ENCODE measurements at places on chromosomes 11 and 22.
A peak's percentile ranks its signal among the peaks of the same experiment; 100 is the strongest.

DNA sequence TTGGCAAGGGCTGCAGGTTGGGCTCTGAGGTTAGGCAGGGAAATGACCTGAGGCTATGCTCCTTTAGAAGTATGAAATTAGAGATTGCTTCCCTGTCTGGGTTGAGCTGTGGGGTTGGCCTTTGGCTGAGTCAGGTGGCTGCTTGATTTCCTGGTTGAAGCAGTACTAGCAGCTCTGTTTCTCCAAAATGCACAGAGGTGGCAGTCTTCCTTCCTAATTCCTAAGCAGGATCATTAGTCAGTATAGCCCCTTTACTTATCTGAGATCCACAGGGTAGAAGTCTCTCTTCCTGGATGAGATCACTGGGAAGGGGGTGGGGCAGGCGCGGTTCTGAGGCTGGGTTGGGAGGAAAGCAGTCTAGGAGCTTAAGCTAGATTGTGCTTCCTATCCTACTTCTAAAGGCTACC is 1917.5 kb downstream of the LRRC4C start:
- no peak for DNase-seq

DNA sequence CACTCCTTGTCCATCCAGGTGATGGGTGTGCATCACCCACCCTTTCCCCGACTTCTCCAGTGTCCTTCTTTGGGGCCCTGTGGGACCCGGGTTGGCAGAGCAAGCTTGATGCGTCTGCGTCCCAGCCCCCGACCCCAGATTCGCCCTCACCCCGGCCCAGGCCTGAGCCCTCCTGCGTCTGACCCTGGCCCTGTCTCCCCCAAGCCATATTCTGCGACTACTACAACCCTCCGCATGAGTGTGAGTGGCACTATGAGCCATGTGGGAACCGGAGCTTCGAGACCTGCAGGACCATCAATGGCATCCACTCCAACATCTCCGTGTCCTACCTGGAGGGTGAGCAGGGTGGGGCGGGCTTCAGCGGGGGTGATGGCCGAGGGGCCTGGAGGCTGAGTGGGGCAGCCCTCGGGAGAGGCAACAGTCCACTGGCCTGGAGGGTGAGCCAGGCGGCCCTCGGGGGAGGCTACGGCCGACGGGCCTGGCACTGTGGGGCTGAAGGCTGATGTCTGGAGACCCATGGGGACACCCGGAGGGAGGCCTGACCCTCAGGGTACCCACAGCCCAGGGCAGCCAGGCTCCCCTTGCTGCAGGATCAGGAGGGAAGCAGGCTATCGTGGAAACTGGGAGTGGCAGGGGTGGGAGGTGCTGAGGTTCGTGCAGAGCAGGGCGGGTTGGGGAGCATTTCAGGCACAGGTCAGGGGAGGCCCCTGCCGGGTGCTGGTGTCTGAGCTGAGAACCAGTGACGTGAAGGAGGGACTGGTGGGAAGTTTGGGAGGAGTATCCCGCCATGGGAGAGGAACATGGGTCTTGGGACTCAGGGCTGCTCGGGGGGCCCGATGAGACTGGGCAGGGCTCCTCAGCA is 15.3 kb downstream of the MUC2 start:
- no peak for DNase-seq

DNA sequence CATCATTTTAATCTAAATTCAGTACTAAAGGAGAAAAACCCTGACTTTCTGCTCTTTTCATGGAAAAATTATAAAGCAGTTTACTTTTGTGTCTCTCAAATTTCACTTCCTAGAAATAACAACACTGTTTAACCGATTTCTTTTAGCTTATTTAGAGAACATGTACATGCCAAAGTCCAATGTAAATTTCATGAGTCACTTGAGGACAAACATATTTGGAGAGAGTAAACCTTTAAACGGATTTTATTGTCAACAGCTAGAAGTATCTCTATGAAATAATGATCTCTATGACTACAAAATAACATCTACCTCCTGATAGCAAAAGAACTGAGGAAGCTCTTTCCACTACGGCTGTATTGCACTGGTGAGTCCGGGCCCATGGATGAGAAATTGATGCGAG is 46.3 kb upstream of the SLC22A25 start:
- DNase-seq = no peak

- no peak for DNase-seq
Measured at GRCh38 chr11:88363004-88363403, 25.5 kb upstream of the CTSC start.

- no peak for DNase-seq
Measured at GRCh38 chr11:36081274-36081945, 137.5 kb downstream of the LDLRAD3 start.

- DNase-seq = no peak
Measured at GRCh38 chr11:2869561-2870427, 15.8 kb downstream of the CDKN1C start.

- DNase-seq = no peak
Measured at GRCh38 chr11:124643605-124644425, 21.2 kb downstream of the TBRG1 start.

- DNase-seq = no peak
Measured at GRCh38 chr11:94815705-94816344, 47.7 kb downstream of the AMOTL1 start.

GRCh38 chr22:26615149-26615548 is 2.7 kb downstream of the CRYBB1 start:
- no peak for DNase-seq

DNA sequence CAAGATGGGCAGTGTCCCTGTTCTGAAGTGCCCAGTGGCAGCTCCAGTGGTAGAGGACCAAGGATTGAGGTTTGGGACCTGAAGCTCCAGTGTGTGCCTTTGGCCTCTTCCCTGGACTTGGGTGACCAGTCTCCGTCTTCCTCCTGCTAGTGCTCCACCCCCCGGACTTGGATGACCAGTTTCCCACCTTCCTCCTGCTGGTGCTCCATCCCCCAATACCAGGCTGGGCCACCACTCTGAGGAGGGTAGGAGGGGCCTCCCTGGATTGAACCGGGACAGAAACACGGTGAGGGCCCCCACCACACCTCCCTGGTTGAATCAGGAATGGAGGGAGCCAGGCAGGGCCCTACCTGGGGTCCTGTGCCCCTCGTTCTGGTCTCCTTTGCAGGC is 10.9 kb upstream of the NEAT1 start:
- DNase-seq = no peak

GRCh38 chr11:59417023-59417422 is 9.2 kb downstream of the OR5A2 start:
- no peak for DNase-seq

DNA sequence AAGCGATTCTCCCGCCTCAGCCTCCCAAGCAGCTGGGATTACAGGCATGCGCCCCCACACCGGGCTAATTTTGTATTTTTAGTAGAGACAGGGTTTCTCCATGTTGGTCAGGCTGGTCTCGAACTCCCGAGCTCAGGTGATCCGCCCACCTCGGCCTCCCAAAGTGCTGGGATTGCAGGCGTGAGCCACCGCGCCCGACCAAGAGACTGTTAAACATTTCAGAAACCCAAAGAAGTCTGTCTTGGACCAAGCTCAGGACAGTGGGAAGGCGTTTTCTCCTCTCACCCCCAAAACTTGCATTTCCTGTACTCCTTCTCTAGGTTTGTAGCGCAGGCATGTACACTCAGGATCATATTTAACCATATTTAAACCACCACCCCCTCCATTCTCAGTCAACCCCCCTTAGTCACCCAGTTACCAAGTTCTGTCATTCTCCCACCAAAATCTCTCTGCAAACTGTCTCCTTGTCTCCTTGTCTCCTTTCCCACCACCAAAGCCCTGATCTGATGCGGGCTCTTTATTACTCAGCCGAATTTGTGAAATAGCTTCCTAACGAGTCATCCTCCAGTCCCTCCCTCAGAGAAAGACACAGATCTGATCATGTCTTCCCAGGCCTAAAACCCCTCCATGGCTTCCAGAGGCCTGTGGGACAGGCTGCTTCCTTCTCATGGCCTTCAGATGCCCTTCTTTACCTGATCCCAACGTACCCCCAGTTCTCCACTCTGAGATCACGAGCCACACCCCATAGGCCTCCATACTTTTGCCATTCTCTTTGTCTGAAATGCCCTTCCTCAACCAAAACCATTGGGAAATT is 29.0 kb upstream of the CREB3L1 start:
- DNase-seq = no peak

DNA sequence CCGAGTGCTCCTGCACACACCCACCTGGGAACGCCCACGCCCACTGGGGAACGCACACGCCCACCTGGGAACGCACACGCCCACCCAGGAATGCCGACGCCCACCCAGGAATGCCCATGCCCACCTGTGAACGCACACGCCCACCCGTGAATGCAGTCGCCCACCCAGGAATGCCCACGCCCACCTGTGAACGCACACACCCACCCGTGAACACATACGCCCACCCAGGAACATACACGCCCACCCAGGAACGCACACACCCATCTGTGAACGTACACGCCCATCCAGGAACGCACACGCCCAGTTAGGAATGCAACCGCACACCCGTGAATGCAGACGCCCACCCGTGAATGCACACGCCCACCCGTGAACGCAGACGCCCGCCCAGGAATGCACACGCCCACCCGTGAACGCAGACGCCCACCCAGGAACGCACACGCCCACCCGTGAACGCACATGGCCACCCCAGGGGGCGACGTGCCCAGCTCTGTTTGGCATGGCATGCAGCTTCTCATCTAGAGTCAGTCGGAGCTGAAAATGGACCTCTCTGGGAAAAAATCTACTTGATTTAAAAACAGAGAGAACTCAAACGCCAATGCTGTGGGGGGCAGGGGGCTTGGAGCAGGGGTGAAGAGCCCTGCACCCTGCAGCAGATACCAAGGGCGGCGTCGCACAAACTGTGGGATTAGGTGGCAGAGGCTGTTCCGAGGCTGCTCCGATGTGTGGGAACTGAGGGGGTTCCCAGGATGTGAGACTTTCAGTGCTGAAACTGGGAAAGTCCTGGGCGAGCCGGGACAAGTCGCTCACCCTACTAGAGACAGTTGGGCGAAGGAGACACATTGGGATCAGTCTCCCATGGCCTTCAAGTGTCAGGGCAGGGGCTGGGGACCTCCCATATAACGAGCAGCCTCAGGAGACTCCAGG is 83.3 kb downstream of the MYEOV start:
- no peak for DNase-seq

GRCh38 chr22:31102441-31103081 is 4.8 kb downstream of the SELENOM start:
- DNase-seq = no peak

DNA sequence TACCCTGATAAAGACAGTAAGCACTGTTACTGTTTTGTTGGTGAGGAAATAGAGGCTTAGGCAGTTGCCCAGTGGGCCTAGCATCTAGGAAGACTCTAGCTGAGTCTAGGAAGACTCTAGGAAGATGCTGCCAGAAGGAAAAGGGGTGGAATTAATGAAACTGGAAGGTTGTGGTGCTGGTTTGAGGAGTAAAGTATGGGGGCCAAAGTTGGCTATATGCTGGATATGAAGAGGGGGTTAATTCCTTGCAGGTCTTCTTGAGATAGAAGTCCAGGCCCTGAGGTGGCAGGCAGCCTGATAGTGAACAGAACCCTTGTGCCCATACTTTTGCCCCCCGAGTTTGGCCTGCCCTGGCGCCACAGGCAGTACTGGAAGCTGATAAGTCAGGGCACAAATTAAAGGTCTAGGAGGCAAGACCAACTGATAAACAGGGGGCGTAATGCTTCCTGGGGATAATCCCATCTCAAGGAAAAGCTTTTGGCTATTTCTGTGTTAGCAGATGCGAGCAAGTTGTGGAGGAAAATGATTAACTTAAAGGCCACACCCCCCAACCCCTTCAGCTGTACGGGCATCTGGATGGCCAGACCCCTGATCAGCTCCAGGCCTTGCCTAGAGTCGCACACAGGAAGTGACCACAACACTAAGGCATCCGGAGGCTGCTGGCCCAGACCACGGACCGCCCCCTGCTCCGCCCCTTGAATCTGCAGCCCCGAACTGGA is 3.1 kb downstream of the ILK start:
- peak; percentile 32 for DNase-seq

DNA sequence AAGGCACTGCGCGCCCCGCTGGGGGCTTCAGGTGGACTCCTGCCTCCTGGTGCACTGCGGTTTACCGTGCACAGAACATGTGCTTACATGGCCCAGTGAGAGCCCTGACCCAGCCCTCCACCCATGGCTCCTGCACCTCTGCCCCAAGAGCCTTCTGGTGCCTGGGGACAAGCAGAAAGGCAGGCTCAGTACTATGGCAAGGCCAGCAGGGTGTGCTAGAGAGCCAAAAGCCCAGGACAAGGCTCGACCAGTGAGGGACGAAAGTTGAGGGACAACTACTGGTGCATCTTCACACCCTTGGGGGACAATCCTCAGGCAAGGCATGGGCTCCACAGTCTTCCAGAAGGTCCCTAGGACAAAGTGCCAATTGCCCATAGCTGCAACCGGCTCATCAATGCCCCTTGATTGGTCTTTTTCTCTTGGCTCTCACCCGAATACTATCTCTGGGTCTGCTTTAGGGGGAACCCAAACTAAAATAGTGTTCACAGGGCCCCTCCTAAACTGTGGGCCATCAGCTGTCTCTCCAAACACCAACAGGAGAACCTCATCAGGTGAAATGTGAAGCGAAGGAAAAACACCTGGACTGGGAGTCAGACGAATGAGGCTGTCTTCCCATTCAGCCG is 13.5 kb downstream of the PGA5 start:
- DNase-seq = peak; percentile 23

- DNase-seq = no peak
Measured at GRCh38 chr11:88178191-88178590, 2.9 kb upstream of the RAB38 start.

GRCh38 chr11:62792202-62792575 is 383 bp upstream of the TMEM223 start:
- no peak for DNase-seq

- no peak for DNase-seq
Measured at GRCh38 chr22:28802595-28803123, 2.3 kb upstream of the XBP1 start.

- DNase-seq = no peak
Measured at GRCh38 chr22:45235851-45236342, 4.8 kb downstream of the KIAA0930 start.

DNA sequence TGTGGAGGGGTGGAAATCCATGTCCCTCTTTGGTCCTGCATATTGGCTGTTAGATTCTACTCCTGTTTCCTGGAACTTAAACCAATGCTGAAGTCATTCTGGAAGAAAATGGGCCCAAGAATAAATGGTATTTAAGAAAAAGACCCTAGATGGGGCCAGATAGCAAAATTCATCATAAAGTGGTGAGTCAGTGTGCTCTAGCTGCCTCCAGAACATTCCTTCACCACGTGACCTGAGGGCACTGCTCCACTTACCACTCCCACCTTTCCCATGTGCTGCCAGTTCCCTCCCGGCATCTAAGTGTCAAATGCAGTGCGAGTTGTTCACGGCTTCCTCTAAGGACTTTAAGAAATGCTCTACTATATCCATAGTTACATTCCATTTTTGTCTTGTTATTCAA is 30.9 kb upstream of the NAP1L4 start:
- DNase-seq = no peak

GRCh38 chr11:122732342-122733315 is 77.1 kb downstream of the UBASH3B start:
- DNase-seq = no peak

- DNase-seq = no peak
Measured at GRCh38 chr11:14894657-14895598, 2.9 kb upstream of the CYP2R1 start.

DNA sequence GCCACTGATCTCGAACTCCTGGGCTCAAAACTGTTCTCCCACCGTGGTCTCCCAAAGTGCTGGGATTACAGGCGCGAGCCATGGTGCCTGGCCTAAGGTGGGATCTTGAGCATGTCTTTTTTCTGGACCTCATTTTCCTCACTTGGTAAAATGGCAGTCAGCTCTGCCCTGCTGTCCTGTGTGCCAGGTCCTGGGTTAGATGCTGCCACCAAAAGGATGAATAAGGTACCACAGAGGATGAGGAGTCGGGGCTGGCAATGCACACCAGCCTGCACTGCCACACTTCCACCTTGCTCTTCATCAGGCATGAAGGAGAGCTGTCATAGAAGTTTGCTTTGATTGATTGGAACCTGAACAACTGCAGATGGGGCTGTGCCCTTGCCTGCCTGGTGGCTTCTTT is 32.3 kb downstream of the ACO2 start:
- DNase-seq = no peak

Measured in activated T-helper 1 cell treated with Interleukin-2 at 50 U/mL for 16 hours (primary cell).